ENCODE measurements at places on chromosomes 2 and 18.

DNA sequence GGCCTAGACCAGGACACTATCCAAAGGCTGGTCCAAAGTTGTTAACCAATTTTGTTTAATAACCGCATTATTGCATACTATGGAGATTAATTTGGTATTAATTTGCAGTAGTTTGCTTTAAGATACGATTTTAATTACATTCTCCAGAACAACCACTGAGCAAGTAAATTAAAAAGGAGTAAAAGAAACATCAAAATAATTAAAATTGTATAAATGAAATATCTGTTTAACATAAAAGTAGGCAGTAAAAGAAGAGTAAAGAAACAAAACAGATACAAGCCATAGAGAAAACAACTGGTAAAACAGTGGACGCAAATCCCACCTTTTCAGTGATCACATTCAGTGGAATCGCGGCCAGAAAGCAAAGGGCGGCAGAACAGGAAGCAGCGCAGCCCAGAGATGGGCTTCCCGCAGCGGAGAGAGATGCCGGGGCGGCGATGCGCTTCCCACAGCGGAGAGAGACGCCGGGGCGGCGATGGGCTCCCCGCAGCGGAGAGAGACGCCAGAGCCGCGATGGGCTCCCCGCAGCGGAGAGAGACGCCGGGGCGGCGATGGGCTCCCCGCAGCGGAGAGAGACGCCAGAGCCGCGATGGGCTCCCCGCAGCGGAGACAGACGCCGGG is 176.8 kb downstream of the RTP5 start:
- no peak for DNase-seq

GRCh38 chr2:20514596-20515269 is 67.9 kb downstream of the RHOB start:
- no peak for DNase-seq

DNA sequence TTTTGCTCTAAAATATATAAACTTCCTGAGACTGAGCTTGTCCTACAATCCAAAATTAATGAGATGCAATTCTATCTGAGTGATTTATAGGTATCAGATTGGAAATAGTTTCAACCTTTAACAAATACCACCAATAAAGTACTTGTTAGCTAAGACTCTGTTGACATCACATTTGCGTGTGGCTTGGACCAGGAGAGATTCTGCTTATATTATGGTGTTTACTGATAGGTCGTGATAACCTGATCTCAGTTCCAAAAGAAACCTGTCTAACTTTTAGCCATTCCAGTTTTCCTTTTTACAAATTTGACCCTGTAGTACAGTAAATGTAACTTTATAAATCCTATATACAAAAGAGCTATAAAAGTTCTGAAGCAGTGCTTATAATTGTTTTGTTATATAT is 78.4 kb upstream of the ABCA12 start:
- DNase-seq, result no peak

- DNase-seq, result no peak
Observed at GRCh38 chr2:178949584-178949983, 100.4 kb downstream of the CCDC141 start.

- no peak for DNase-seq
Observed at GRCh38 chr2:166700079-166700478, 188.2 kb upstream of the XIRP2 start.

DNA sequence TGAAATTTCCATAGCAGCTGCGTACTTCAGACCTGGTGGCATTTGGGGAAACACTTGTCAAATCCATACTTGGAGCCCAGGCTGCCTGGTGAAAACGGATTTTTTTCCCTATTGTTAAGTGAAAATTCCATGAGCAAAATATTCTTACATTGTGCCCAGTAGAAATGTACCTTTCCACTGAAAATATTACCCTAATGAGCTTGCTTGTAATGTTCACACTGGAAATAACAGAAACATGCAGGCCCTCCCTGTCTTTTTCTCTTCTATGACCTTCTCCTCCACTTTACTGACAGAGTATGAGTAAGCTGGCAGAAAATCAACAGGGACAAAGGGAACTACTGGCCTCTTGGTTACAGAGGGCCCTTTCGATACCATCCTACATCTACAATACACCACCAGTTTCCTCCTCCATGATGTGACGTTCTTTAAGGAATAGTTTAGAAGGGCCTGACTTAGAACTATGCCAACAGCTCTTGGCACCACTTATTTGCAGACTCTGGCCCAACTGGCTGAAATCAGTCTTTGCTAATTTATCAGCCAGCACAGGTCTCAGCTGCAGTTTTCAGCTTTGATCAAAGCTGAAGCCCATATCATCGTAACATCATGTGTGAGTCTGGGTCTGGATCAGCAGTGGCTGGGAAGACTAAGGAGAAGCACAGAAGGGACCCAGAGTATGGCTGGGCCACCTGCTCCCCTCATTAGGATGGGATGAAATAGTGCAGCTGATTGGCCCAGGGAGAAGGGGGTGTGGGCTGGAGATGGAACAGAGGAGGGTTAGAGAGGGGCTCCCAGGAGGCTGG is 272.2 kb upstream of the ID2 start:
- DNase-seq, result no peak

- DNase-seq, result peak; percentile 70
Observed at GRCh38 chr18:63016270-63016669, 300.9 kb downstream of the PHLPP1 start.

- peak; percentile 9 for DNase-seq
Observed at GRCh38 chr18:48541026-48541746, 2.4 kb downstream of the CTIF start.

DNA sequence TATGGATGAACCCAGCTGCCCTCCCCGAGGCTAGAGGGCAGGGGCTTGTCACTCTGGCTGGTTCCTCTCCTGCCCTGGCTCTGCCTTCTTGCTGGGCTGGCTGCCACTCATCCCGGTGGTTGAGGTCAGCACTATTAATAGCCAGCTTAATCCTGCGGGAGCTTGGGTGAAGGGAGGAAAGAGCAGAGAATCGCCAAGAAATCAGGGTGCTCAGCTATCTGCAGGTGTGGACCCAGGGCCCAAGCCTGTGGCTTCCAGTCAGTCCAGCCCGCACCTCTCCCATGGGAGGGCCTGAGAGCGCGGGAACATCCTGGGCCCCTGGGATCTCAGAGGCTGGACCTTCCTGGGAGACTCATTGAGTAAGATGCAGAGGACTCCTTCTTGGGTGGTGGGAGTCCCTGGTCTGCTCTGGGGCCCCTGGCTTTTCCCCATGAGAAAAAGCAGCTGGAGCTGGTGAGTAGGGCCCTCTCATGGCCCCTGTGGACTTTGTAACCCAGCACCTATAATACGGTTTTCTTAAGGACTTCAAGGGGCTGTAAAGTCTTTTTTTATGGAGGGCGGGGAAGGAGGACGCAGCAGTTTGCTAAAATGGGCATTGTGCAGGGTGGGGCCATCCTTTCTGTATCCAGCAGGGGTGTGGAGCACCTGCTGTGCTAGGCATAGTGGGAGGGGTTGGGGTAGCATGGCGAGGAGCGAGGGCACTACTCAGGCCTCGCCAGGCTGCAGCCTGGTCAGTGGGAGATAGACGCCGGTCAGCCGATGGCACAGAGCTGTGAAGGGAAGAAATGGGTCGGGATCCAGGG is 27.4 kb upstream of the CNNM3 start:
- DNase-seq, result no peak

DNA sequence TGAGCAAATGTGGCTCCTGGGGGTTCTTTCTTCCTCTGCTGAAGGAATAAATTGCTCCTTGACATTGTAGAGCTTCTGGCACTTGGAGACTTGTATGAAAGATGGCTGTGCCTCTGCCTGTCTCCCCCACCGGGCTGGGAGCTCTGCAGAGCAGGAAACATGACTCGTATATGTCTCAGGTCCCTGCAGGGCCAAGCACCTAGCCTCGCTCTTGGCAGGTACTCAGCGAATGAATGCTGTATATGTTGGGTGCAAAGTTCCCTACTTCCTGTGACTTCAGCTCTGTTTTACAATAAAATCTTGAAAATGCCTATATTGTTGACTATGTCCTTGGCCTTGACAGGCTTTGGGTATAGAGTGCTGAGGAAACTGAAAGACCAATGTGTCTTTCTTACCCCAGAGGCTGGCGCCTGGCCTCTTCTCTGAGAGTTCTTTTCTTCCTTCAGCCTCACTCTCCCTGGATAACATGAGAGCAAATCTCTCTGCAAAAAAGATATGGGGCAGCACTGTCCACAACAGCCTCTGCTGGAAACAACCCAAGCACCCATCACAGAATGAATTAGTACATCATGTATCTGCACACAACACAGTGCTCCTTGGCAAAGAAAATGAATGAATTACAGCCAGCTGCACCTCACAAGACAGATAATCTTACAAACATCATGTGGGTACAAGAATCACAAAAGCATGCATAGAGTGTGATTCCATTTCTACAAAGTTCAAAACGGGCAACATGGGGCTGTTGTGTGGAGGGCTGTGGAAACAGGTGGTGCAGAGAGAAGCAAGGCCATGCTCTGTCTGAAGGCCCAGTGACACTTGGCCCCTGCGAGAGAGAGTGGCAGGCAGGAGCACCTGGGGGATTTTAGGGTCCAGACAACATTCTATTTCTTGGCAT is 6.6 kb downstream of the IL1RN start:
- no peak for DNase-seq

- DNase-seq, result no peak
Observed at GRCh38 chr2:54714996-54715395, 8.5 kb upstream of the EML6 start.

DNA sequence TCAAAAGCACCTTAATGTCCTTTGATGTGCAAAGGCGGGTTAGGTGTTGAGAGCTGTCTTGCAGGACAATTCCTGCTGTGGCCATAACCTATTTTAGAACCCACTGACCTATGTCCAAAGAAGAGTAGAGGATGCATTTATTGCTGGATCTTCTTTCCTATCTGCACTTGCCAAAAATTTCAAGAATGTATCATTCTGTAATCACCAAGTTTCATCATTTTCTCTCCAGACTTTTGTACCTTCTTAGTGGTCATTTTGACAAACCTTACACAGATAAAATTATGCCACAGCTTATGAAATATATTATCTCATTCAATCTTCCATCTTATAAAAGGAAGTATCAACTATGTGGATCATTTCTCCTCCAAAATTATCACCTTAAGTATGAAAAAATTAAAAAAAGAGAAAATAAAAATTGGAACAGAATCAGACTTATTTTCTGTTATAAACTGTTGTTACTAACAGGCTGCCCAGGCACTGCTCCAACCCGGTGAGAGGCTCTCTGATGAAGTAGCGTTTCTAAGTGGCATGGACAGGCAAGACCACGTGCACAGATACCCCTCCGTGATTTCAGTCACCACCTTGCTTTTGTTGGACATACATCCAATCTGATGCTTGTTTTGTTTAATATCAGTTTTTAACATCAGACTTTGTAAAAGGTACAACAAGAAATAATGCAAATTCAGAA is 559.9 kb upstream of the ID2 start:
- DNase-seq, result no peak

DNA sequence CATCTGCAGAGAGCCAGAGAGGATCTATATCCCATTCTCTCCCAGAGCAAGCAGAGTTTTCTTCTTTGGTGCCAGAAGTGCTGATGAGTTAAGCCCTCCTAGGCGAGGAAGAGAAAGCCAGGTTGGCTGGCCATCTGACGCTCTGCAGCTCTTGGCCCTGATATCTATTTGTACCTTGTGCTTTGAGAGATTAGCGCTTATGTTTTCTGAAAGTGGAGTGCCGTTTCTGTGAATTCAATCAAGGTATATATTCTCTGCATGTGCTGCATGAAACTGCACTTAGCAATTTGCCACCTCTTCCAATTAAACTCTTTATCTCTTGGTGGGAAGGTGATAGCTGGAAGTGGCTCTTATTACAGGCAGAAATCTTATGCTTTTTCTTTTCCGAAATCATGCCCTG is 177.5 kb downstream of the LPIN1 start:
- no peak for DNase-seq

DNA sequence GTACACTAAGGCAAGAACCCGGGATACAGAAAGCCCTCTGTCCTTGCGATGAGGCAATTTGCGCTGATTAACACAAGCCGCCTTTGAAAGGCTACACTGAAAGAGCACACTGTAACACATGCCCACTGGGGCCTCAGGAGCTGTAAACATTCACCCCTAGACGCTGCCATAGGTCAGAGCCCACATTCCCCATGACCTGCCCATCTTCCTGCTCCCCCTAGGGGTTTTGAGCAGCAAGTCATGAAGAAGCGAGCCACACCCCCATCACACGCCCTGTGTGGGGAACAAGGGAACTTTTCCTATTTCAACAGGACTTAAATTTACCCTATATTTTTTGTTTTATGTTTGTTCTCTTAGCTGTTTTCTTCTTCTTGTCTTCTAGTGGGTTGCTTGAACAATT is 47.8 kb upstream of the SLC4A10 start:
- no peak for DNase-seq

GRCh38 chr18:75363446-75364225 is 63.9 kb downstream of the SMIM21 start:
- no peak for DNase-seq

DNA sequence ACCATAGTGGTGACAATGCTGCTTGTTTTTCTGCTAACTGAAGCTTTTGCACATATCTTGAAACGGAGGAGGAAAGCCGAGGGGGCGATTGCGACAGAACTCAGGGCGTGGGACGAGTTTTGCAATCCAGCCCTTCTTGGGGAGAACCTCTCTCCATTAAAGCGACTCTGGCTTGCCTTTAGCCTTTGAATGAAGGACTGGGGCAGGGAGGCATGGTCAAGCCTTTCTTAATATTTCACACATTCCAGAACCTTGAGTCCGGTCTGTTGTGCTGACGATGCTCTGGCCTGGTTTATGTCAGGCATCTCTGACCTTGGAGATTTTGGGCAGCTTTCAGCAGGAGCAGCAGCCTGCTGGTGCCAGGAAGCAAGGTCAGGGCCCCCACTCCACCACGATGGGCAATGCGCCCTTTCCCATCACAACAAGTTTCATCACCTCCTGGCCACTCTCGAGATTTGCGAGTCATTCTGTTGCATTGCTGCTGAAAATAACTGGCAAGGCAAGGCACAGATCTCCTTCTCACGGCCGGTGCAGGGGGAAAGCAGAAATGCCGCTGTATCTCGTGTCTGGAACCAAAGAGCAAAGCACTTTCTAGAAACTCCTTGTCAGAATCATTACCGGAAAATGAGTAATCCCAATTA is 10.8 kb downstream of the EMILIN2 start:
- no peak for DNase-seq

GRCh38 chr2:33086400-33087015 is 139.8 kb downstream of the LTBP1 start:
- DNase-seq, result no peak

Data from CD4-positive, alpha-beta T cell treated with Interleukin-12 subunit alpha and Interleukin-12 subunit beta, for 1 hour (primary cell).